ENCODE measurements at places on chromosomes 16 and 17. TPM values are rescaled to one million over a fixed set of nuclear protein-coding genes. Genes with fewer than 3 reads are reported as not detected.

The RHBDL3 gene
- 1.3 TPM for total RNA-seq

The CCT6B gene
- total RNA-seq: 2.3 TPM

The SDR42E2 gene
- total RNA-seq: 0.18 TPM

The TSPAN10 gene
- 3.9 TPM for total RNA-seq

The FBXW10B gene
- 0.41 TPM for total RNA-seq

The KCNJ18 gene
- not detected for total RNA-seq

The C17orf113 gene
- 6.7 TPM for total RNA-seq

The TXNDC11 gene
- 44.7 TPM for total RNA-seq

The DNAH2 gene
- 0.47 TPM for total RNA-seq

The FBXO47 gene
- total RNA-seq: not detected

The SLC38A8 gene
- total RNA-seq: not detected

The IFT20 gene
- 42.5 TPM for total RNA-seq

The ATP1B2 gene
- 13.1 TPM for total RNA-seq

The HNF1B gene
- total RNA-seq: 51.6 TPM

The NDUFB10 gene
- total RNA-seq: 130 TPM

The PLEKHM1 gene
- total RNA-seq: 20.7 TPM

The TBC1D3H gene
- not detected for total RNA-seq

The BICDL2 gene
- total RNA-seq: 3.3 TPM

The AIPL1 gene
- total RNA-seq: not detected
